ENCODE measurements at places on chromosomes 2 and 18.

DNA sequence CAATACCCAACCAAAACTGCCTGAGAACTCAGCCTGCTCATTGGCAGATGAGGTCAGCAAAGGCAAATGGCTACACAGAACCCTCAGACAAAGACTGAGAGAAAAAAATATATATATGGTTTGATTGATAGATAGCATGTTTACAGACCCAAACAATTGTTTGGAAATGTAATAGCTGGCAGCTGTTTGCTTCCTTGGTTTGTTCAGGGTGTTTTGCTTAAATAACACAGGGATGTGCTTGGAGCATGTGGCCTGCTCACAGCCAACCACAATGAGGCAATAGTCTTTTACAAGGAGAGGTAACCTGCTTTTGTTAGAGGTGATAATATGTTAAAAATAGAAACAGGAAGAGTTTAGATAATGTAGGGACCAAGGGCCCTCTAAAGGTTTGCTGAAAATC is 84.5 kb downstream of the PDK1 start:
- DNase-seq = no peak

DNA sequence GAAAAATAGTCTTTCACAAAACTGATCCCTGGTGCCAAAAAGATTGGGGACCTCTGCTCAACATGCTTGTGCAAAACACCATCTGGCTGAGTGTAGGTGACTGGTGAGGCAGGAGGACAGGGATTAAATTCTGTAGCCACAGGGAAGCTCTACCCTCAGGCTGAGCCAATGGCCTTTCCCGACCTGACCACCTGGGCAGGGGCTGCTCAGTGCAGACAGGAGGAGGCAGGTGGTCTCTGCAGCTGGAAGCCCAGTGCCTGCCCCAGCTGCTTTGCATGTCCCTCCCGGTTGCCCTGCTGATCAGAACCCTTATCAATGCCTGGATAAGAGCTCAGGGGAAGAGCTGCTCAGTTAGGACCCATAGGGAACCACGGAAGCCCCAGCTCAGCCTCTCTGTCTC is 235.3 kb downstream of the ANKRD36 start:
- no peak for DNase-seq

GRCh38 chr2:199223791-199224190 is 233.9 kb downstream of the SATB2 start:
- no peak for DNase-seq

DNA sequence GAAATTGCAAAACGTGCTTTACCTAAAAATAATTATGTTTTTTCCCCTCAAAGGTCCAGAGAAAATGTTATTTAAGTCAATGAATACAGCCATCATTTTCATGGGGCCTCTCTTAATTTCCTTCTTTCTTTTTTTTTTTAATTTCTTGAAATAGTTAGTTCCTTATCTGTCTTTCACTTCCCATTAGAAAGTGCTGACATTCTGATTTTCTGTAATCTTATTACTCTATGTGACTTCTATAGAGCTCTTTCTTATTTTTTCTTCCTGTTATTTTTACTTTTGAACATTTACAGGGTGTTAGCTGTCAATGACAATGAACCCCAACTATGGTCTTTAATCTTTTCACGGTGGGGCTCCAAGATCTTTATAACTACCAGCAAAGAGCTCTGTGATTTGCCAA is 30.0 kb downstream of the CTLA4 start:
- no peak for DNase-seq

GRCh38 chr2:64601785-64602391 is 51.8 kb downstream of the SERTAD2 start:
- no peak for DNase-seq

DNA sequence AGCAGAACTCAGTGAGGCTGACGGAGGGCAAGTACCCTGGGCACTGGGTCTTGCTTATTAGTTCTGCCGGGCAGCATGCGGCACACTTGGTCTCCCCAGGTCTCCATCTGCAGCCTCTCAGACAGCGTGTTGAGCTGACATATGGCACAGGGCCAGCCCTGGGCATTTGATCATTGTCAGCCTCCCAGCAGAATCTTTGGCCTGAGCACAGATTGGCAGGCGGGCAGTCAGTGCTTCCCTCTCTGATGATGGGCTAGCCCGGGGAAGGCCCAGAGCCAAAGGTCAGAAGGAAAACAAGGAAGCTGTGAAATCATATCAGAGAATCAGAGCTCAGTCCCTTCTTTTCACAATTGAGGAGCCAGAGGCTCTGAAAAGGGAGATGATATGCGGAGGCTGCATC is 150.1 kb upstream of the LRRTM1 start:
- DNase-seq = no peak

- DNase-seq = no peak
These were observed 546.8 kb downstream of the TNS1 start for GRCh38 chr2:217456016-217456415.

- no peak for DNase-seq
These were observed 94.6 kb downstream of the LCLAT1 start for GRCh38 chr2:30541680-30542079.

DNA sequence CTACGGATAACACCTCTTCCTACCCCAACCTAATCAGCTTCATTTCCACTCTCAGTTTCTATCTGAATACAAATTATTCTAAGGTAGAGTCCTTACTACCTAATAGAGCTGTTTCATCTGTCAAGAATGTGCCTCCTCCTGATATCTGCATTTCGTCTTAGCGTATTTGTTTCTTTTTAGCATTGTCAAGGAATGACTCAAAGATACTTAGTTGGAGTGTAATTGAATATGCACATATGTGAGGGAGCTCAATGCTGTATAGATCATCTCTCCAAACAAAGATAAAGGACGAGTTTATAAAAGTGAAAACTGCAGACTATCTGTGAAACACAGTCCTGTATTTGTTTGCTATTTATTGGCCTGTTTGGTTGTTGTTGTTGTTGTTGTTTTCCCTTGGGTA is 2059.4 kb upstream of the CELF4 start:
- no peak for DNase-seq

DNA sequence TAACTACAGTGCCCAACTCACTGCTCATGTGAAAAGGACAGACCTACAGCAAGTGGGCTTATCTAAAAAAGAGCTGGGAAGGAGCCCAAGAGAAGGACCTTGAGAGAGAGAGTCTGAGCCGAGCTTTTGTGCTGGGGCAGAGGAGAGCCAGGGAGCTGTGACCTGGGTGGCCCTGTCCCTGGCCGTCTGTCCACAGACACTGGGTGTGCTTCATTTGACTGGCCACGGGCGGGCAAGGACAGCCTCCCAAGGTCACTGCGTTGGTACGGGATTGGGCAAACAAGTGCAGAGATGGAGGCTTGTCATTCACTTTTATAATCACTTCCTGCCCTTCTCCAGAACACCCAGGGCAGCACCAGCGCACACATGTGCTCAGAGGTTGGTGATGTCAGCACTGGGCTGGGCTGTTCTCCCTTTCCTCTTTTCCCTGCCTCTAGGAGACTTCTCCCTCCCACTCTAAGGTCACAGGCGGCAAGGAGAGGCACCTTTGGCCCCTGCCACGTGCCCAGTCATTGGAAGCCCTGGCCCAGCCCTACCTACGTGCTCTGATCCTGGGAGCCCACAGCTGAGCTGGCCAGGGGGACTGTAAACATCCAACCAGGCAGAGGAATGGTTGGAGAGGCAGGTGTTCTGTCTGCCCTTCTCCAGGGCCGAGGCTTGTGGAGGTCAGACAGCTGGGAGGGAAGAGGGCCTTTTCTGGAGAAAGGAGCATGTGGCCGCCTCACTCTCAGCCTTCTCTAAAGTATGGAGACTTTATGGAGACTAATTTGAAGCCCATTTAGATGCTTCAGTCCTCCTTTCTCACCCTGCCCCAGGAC is 6.4 kb upstream of the PSD4 start:
- DNase-seq = peak; percentile 69

GRCh38 chr18:3380384-3380961 is 69.5 kb upstream of the TGIF1 start:
- peak; percentile 49 for DNase-seq

- peak; percentile 57 for DNase-seq
These were observed 368 bp downstream of the TMEFF2 start for GRCh38 chr2:192194265-192194865.

DNA sequence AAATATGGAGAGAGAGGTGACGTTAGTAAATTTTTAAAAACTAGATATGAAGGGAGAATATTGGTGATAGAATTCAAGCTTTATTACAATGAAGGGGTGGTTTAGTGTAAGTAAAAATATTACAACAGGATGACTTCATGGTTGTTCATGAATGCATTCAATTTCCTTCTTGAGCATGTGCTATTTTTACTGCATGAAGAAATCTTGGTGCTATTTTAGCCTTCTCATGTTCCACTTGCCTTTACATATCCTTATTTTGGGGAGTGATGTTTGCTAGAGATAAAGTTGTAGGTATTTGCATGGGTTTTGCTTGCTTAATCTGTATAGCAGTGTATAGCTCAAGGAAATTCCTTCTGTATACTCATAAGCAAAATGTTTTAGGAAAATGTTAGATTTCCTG is 195.0 kb upstream of the MMADHC start:
- DNase-seq = no peak

GRCh38 chr2:3519255-3520205 is at the start of gene ADI1:
TSS of gene ADI1 (minus strand) at chr2:3519531. CDS start at chr2:3519487, 44 bp downstream.
- peak; percentile 91 for DNase-seq

GRCh38 chr18:9539283-9539682 is 64.0 kb downstream of the RALBP1 start:
- no peak for DNase-seq

- DNase-seq = no peak
These were observed 121.3 kb downstream of the FMNL2 start for GRCh38 chr2:152456262-152456661.

- DNase-seq = no peak
These were observed 194.7 kb downstream of the RAB3GAP1 start for GRCh38 chr2:135246711-135247270.

DNA sequence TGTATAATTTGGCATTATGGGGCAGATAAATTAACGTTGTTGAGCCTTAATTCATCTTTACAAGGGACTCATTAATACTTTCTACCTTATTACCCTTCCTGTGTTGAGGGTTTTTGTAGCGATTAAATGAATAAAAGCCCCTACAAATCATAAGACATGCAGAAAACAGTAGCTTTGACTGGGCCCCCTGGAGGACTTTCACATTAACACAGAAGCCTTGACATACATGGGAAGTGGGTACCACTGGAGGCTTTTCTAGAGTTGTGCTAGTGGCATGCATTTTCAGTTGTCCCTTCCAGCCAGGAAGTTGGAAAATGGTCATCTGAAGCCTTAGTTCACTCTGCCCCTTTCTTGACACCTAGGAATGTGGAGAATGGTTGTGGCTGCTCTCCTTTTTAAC is 30.2 kb downstream of the MTA3 start:
- no peak for DNase-seq

DNA sequence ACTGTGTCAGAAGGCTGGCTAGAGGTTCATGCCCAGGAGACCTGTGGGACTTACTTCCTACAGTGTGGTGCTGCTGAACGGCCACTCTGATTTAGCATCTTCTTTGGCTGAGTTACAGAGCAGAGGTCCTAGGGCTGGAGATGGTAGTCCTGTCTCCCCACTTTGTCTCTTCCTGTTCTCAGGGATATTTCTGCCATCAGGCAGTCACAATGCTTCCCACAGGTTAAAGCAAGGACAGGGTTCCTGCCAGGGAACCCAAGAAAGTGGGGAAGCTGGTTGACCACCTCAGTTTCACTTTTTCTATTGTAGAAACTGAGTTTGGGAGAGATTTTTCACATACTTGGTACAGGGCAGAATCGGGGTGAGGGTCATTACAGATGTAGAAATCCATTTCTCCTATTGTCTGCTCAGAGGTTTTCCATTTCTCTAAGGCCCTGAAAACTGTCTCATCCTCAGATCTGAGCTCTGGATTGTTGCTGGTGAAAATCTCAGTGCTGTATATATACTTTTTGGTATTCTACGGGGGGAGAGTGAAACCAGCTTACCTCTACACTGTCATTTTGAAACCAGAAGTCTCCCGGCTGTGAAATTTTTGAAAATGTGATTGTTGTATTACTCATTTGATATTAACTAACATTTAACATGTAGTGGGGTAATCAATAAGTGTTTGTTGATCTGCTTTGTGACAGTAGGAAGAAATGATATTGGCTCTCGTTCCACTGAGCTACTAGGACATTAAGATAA is 37.0 kb upstream of the MEP1B start:
- DNase-seq = no peak

GRCh38 chr2:99754210-99754609 is 264.4 kb upstream of the REV1 start:
- DNase-seq = no peak

DNA sequence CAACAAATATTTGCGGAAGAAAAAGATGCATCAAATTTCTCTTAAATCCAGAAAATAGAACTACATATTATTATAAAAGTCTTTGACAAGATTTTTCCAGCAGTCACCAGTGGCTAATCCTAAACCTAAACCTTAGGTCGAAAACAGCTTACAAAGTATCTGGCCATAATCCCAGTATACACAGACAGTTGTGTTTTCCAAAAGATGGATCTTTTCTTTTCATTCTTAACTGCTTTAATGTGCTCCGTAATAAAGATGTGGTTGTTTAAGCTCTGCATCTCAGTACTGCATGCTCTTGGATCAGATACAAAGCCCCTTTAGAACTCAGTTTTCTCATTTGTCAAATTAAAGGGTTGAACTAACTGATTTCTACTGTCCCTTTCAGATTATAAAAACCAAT is 247.8 kb downstream of the TXNL1 start:
- DNase-seq = no peak

GRCh38 chr2:174633623-174633930 is 36.0 kb upstream of the WIPF1 start:
- DNase-seq = peak; percentile 34

DNA sequence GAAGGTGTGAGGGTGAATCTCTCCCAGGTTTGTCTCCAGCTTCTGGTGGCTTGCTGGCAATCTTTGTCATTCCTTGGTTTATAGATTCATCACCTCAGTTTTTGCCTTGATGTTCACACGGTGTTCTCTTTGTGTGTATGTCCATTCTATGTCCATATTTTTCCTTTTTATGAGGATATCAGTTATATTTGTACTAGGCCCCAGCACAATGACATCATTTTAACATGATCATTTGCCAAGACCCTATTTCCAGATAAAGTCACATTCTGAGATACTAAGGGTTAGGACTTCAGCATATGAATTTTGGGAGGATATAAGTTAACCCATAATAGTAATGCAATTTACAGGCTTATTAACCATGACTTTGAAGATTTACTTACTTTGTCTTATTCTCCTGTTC is 649.0 kb downstream of the CPS1 start:
- DNase-seq = no peak

DNA sequence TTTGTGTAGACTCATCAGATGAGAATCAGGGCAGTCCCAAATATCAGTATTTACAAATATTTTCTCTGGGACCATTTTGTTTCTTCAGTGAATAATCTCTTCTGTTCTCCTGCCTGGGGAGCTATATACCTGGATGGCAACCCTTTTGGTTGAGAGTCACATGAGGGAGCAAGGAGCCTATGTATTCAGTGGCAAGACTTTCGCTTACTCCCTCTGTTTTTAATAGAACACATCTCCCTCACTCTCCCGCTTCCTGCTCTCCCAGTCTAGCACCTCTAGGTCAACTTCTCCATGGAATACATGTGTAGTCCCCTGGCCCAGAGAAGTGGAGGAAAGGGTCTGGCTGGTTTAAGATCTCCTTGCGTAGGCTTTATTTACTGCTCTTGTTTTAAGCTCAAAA is 600.3 kb downstream of the CCDC85A start:
- DNase-seq = no peak

- peak; percentile 67 for DNase-seq
These were observed 257.3 kb upstream of the CXCR4 start for GRCh38 chr2:136375017-136375901.

Measured in activated CD4-positive, alpha-beta T cell treated with anti-CD3 and anti-CD28 coated beads for 36 hours (primary cell).